Stimulated activated CD4-positive, alpha-beta T cell treated with anti-CD3 and anti-CD28 coated beads, Interleukin-15, amount 100 ng/mL, for 1 hour (primary cell): ENCODE measurements at places on chromosomes 5 and 9.

- DNase-seq = no peak
Measured at GRCh38 chr5:65334077-65334476, 147.6 kb downstream of the ADAMTS6 start.

DNA sequence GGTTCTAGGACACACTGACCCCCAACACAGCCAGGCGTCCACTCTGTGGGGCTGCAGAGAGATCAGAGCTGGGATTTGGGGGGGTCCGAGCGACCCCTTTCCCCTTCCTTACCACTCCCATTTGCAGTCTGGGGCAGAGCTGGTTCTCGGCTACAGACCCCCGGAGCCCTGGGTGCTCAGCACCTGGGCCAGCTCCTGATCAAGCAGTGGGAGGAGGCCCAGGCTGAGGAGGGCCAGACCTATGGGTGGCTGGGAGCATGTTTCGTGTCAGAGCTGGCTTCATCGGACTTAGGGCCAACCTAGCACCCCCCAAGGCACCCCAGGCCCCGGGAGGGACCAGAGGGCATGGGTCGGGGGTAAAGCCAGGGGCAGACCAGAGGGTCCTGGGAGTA, 7.6 kb downstream of the GRIN1 start:
- DNase-seq = no peak

DNA sequence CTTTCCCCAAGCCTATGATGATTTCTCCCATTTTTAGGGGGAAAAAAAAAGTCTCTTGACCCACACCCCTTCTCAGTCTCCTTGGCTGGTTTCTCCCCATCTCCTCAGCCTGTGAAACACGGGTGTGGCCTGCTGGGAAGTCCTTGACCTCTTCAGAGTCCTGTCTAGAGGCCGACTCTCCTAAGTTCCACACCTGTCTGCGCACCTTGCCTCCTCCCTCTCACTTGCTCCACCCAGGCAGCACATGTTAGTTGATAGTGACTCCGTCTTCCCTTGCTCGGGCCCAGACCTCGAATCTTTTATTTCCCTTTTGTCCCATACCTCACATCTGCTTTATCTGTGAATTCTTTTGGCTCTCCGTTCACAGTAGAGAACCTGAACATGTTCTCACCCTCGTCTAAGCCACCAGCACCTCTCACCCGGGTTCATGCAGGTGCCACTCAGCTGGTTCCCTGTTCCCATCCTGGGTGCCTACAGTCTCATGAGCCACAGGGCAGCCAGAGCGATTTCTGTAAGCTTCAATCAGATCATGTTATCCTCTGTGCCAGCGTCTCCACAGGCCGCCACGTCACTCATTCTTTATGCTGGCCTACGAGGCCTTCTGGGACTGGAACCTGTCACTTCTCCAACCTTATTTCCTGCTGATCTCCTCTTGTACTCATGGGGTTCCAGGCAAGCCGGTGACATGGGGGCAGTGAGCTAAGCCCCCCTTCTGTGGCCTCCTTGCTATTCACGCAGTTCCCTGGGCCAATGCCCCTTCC, 51.7 kb upstream of the LRRTM2 start:
- no peak for DNase-seq

DNA sequence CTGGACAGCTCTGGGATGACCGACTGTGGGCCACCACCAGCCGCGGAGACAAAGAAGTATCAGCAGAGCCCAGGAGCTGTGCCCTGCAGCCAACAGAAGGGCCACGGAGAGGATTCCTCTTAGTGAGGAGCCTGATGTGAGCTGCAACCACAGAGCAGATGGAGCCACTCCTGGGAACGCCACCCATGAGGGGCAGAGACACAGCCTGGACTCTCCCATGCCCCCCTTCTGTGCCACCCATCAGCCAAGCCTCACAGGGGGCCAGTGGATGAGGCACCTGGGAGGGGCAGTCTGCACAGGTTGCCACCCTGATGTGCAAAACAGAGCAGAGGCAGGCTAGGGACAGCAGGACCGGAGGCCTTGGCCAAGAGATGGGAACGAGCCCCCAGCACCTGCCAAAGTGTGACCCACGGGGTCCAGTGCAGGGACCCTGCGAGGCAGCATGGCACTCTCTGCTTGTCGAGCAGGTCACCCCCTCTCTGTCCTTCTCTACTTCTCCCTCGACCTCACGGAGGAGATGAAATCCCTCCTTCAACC, 380.7 kb upstream of the IRX1 start:
- no peak for DNase-seq

GRCh38 chr9:36137392-36138004, 965 bp downstream of the GLIPR2 start:
- DNase-seq = no peak

- no peak for DNase-seq
Measured at GRCh38 chr9:110599468-110599867, 19.9 kb upstream of the SVEP1 start.

GRCh38 chr5:150296496-150296895, 6.2 kb downstream of the ARSI start:
- no peak for DNase-seq

- no peak for DNase-seq
Measured at GRCh38 chr5:142143878-142144277, 35.3 kb downstream of the NDFIP1 start.

DNA sequence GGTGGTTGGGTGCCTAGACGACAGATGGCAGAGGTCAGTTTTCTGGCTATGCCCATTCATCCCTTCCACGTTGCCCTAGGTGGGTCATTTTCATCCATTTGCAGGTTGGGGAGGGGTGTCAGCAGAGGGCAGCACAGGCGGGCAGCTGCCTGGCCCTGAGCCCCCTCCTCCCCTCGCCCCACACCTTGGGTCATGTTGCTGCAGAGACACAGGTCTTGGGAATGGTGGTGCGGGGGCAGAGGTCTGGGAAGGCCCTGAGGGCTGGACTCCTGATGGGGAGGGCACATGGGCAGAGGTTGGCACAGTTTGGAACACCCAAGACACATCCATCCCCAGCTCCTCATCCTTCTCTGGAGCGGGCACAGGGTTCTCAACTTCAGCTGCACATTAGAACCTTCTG, 103.2 kb upstream of the LMX1B start:
- DNase-seq = no peak

GRCh38 chr9:71678999-71679398, 89.3 kb downstream of the CEMIP2 start:
- DNase-seq = no peak

GRCh38 chr5:34854459-34855174, 15.7 kb downstream of the TTC23L start:
- no peak for DNase-seq

DNA sequence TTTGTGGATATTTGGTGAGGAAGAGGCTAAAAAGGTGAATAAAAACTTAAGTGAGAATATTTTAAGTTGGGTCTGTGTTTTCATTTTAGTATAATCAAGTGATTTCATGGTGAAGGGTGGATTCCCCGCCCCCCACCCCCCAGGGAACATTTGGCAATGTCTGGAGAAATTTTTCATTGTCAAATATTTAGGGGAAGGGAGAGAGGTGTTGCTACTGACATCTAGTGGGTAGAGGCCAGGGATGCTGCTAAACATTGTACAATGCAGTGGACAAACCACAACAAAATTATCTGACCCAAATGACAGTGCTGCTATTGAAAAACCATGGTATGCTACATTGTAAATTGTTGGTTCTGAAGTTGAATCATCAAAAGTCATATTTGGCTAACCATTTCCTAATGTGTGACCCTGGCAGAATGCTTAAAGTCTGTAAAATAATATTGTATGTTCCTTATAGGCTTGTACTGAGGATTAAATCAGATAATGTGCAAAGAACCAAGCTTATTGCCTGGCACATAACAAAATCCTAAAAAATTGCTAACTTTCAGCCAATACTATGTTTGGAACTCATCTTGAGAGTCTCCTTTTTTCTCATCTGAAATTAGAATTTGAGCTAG, 5.6 kb downstream of the C5orf24 start:
- DNase-seq = no peak

GRCh38 chr5:114857941-114858551, 311.7 kb downstream of the TRIM36 start:
- no peak for DNase-seq

GRCh38 chr9:77769246-77769645, 121.1 kb upstream of the GNA14 start:
- no peak for DNase-seq

DNA sequence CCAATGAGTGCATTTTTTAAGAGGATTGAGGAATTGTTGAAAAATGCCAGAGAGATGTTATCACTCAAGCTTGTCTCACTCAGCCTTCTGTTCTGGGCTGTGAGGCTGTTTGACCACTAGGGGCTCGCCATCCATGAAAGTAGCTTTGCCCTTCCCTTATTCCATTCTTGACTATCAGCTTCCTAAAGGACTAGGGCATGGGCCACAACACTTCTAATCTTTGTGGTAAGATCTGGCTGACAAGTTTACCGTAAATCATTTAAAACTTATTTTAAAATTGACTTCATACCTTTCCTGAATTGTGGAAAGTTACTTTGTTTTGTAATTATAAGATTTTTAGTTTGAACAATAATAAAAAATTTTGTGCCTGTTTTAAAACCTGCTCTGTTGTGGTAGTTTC, 49.5 kb downstream of the TJP2 start:
- no peak for DNase-seq

DNA sequence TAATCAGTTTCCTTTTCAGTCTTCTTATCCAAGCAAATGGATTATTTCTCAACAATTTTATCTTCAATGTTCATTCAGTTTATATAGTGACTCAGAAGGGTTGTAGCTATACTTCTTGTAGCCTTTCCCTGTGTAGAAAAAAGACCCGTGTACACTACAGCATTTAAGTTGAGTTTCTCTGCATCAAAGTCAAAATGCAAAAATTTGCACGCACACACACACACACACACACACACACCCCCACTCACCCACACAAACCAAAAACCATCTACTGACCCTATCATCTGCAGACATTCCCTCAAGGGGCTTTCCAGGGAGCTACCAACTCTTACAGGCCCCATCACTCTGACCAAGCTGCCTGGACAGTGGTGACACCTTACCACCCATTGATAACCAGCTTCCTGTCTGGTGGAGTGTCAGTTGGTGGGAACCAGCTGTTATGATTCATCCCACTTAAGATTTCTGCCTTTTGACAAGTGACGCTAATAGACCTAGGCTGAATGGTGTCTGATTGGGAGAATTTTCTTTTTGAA, 12.2 kb upstream of the ELL2 start:
- no peak for DNase-seq

- DNase-seq = no peak
Measured at GRCh38 chr5:158923799-158924551, 175.7 kb downstream of the EBF1 start.

GRCh38 chr5:90158131-90158530, 251.4 kb downstream of the CETN3 start:
- DNase-seq = no peak

DNA sequence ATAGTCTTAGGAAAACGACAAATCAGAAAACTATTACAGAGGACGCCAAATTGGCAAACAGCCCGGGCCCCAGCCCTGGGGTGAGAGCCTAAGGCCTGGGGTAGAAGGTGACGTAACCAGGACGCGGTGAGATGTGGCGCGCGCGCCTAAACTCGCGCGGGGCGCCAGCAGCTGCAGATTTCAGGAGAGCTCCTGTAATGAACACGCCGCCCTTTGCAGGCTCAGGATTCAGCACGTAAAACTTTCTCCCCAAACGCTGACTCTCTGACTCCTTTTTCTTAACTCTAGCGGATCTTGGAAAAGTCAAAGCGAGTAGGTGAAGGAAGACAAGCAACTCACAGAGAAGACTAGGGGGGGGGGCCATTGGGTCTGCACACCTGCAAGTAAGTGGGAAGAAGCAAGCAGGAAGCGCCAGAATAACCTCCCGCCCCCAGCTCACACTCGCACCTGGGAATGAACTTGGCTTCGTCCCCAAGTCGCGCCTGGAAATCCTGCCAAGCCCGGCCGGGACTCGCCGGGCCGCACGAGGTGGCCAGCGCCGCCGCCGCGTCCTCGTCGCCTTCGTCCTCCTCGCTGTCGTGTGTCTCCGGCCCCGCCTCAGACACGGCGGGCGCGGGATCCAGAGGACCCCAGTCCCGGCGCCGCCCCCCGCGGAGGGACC, 822 bp downstream of the RASEF start:
- DNase-seq = no peak
